ENCODE measurements at places on chromosomes 3 and 15. TPM values are rescaled to one million over a fixed set of nuclear protein-coding genes. Genes with fewer than 3 reads are reported as not detected.

Gene FSIP1
- 2.0 TPM for total RNA-seq

GRCh38 chr3:160379628-160380214 lies 19.3 kb downstream of the IFT80 start:
- DNase-seq: no peak

- DNase-seq: peak; percentile 89
Measured at GRCh38 chr3:37974121-37975083, 16.2 kb upstream of the VILL start.

DNA sequence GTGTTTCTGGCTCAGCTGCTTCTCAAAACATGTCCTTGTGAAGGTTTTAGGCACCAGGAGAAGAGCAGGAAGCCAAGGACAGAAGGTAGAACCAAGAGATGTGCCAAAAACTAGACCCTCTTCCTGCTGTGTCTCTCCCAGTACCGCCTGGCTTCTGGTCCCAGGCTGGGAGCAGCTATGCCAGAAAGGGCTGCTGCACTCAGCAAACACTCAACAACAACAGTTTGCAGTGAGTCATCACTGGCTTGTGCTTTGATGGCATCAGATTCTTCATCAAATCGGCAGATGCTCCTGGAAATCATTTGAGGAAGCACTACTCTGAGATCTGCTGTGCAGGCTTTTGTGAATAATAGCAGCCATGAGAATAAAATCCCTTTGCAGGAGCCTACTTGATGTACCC lies 63.2 kb downstream of the DGKG start:
- no peak for DNase-seq

DNA sequence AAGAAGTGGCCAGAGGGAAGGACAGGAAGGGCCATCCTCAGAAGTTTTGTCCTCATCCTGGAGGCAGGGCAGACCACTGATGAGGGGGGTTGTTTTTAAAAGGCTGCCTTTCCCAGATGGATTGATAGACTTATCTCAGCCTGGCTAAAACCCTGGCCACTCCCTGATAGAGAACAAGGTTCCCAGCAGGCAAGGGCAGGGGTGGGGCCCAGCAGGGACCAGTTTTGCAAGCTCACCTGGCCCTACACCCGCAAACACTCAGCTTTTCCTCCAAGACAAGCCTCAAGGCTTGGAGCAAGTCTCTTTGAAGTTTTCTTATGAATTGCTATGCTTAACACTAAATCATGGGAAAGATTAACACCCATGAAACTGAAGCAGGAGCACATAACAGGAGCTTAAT lies 9.1 kb downstream of the LIPC start:
- DNase-seq: no peak
